Smooth muscle cell of the umbilical artery (primary cell): ENCODE measurements at places on chromosomes 13 and 19. TPM values are rescaled to one million over a fixed set of nuclear protein-coding genes. Genes with fewer than 3 reads are reported as not detected.

The KCNN4 gene
- 0.30 and 1.0 TPM in 2 replicates for total RNA-seq

The ZNF497 gene
- total RNA-seq: 0.89 and 0.92 TPM in 2 replicates

The CEACAM16 gene
- total RNA-seq: not detected in 2 replicates

The ZNF667 gene
- 9.2 and 10.0 TPM in 2 replicates for total RNA-seq

The ABCC4 gene
- 43.4 and 69.5 TPM in 2 replicates for total RNA-seq

The LGALS14 gene
- total RNA-seq: not detected in 2 replicates

The STOML3 gene
- not detected in 2 replicates for total RNA-seq

The NCCRP1 gene
- not detected in 2 replicates for total RNA-seq

The CDX2 gene
- total RNA-seq: not detected in 2 replicates

The LPAR2 gene
- total RNA-seq: 0.89 and 1.6 TPM in 2 replicates

The ZNF726 gene
- 1.2 and 2.1 TPM in 2 replicates for total RNA-seq

The AZU1 gene
- total RNA-seq: not detected in 2 replicates

The ZNF583 gene
- total RNA-seq: 6.6 and 7.4 TPM in 2 replicates

The ACER1 gene
- 0.09 TPM in 1 of 2 replicates, not detected in the other for total RNA-seq

The PGLYRP2 gene
- total RNA-seq: not detected in 2 replicates

The DACT3 gene
- 2.2 and 5.0 TPM in 2 replicates for total RNA-seq

The SLITRK5 gene
- total RNA-seq: under 0.01 TPM in 1 of 2 replicates, not detected in the other

The CGB8 gene
- not detected in 2 replicates for total RNA-seq

The ZFR2 gene
- not detected in 2 replicates for total RNA-seq

The RAB3D gene
- total RNA-seq: 3.5 and 8.0 TPM in 2 replicates

The ZNF829 gene
- 2.6 and 2.7 TPM in 2 replicates for total RNA-seq

The ERFL gene
- 0.09 TPM in 1 of 2 replicates, not detected in the other for total RNA-seq

The KRTDAP gene
- total RNA-seq: not detected in 2 replicates

The ZNF135 gene
- total RNA-seq: 3.9 and 4.3 TPM in 2 replicates

The C5AR1 gene
- under 0.01 and 0.18 TPM in 2 replicates for total RNA-seq

The CAB39L gene
- total RNA-seq: 6.8 and 10.8 TPM in 2 replicates

The PRR20E gene
- not detected in 2 replicates for total RNA-seq

The RNF113B gene
- not detected in 2 replicates for total RNA-seq

The CEACAM1 gene
- total RNA-seq: not detected in 2 replicates

The LILRA5 gene
- total RNA-seq: not detected in 2 replicates

The IGFL1 gene
- total RNA-seq: not detected in 2 replicates

The S1PR2 gene
- total RNA-seq: 12.5 and 17.1 TPM in 2 replicates

The SPTBN4 gene
- total RNA-seq: 0.30 and 0.97 TPM in 2 replicates

The ITGBL1 gene
- total RNA-seq: 6.6 and 49.9 TPM in 2 replicates

The RFX2 gene
- total RNA-seq: 2.7 and 3.3 TPM in 2 replicates

The NFIC gene
- 38.3 and 102 TPM in 2 replicates for total RNA-seq

The ZNF529 gene
- total RNA-seq: 11.0 and 13.8 TPM in 2 replicates

The PRKCG gene
- 0.30 TPM in 1 of 2 replicates, not detected in the other for total RNA-seq
